ENCODE measurements at places on chromosomes 13 and 19.

DNA sequence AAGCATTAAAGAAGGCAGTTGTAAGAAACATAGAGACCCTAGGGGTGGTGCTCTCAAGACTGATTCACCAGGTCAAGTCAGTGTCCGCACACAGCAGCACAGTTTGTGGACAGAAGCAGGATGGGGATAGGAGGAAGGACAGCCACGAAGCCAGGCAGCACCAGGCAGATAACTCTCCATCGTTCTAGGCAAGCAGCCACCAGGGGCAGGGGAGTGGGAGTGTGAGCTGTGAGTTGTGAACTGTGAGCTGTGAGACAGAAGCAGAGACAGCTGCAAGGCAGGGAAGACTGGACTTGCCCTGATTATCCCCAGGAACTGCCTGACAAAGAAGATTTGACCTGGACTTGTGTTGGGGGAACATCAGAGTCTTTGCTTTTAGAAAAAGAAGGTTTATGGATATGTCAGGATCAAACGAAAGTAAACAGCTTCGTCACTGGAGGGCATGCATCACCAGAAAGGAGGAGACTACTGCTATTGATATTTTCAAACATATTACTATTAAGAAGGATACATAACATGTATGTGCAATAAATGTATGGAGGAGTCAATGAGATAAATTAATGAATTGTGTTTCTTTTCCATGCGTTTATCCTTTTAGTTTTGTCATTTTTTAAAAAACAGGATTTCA, 286.1 kb downstream of the IRS2 start:
- DNase-seq = no peak

- DNase-seq = no peak
Measured at GRCh38 chr13:99062593-99062992, 84.7 kb upstream of the DOCK9 start.

GRCh38 chr19:29309637-29310036, 96.7 kb upstream of the UQCRFS1 start:
- no peak for DNase-seq

GRCh38 chr19:11279505-11280236, 16.3 kb upstream of the TSPAN16 start:
- peak; percentile 7 for DNase-seq

DNA sequence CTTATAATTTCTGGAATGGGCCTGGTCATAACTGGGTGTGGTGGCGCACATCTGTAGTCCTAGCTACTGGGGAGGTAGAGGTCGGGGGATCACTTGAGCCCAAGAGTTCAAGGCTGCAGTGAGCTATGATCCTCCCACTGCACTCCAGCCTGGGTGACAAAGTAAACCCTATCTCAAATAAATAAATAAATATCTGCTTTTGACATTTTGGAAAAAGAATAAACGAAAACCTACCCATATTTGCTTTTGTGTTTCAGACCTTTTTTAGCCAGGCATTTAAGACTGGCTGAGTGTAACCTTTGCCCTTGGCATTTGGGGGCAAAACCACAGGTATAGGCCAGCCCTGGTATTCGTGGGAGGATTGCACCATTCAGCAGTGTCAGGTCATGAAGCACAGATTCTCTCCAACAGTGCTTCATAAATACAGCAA, 14.8 kb upstream of the RCBTB2 start:
- no peak for DNase-seq

- DNase-seq = no peak
Measured at GRCh38 chr13:79525064-79525857, 44.3 kb downstream of the NDFIP2 start.

DNA sequence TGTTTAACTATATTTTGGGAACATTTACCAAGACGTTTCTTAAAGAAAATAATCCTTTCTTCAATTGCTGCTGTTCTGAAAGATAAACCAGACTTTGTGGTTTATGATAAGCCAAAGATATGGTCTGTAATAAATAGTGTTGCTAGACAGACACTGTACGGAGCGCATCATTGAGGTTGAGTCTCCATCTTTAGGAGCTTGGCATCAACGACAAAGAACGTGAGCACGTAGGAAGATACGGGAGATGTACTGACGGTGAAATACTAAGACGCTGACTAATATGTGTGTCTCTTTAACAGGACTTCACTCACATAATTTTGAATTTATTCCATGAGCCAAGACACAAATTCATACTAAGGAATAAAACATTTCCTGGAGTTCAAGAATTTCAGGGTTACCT, 16.2 kb downstream of the TEX29 start:
- no peak for DNase-seq

- DNase-seq = no peak
Measured at GRCh38 chr13:67341406-67341805, 111.3 kb upstream of the PCDH9 start.

- DNase-seq = no peak
Measured at GRCh38 chr19:18635831-18636182, 1.0 kb upstream of the KLHL26 start.

- no peak for DNase-seq
Measured at GRCh38 chr13:42807241-42807640, 25.9 kb downstream of the FAM216B start.

GRCh38 chr13:35557475-35557874, 81.0 kb upstream of the MAB21L1 start:
- DNase-seq = no peak
